ENCODE measurements at places on chromosomes 5 and 9. TPM values are rescaled to one million over a fixed set of nuclear protein-coding genes. Genes with fewer than 3 reads are reported as not detected.

- no peak for DNase-seq
These were observed 82.4 kb downstream of the AK8 start for GRCh38 chr9:132795511-132796303.

DNA sequence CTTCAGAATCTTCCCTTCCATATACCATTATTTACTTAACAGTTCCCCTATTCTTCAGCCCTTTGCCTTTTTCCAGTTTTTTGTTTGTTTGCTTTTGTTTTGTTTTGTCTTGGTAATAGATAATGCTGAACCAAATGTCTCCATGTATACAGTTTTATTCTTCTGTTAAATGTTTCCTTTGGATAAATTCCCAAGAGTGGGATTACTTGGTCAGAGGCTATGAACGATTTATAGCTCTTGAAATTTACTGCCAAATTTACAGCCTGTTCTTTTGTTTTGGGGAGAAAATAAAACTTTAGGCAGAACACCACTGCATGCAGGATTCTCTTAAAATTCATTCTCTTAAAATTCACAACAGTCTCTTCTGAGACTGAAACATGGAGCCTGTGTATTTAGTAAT is 38.6 kb downstream of the NR4A3 start:
- peak; percentile 19 for DNase-seq

GRCh38 chr5:147310059-147310704 is 75.4 kb downstream of the STK32A start:
- no peak for DNase-seq

DNA sequence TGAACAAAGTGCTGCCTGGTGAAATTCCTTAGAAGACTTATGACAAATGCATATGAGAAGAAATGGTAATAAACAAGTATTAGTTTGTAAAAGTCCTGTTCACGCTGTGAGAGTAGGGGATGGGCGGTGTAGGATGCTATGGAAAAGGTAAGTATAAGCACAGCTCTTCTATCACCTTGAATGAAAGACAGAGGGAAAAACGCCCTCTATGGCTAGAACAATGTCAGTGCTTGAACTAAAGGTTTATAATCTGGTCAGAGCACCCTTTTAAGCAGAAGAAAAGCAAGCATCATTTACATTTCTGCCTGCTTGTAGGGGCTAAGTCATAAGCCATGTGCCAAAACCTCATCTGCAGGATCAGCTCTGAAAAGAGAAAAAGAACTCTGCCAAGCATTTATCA is 115.2 kb downstream of the LHFPL2 start:
- DNase-seq, result no peak

LIX1 gene
- polyA plus RNA-seq, result 5.7 TPM

- no peak for DNase-seq
These were observed 202.2 kb downstream of the NFIB start for GRCh38 chr9:14111696-14112095.

- no peak for DNase-seq
These were observed 126.5 kb downstream of the MRPL36 start for GRCh38 chr5:1673042-1673677.

GRCh38 chr5:124300815-124301621 is 445.4 kb downstream of the ZNF608 start:
- DNase-seq, result no peak

Data from right renal cortex interstitium (tissue), 3 donors.